CD8-positive, alpha-beta memory T cell (primary cell): ENCODE measurements at places on chromosomes 2 and 18. TPM values are rescaled to one million over a fixed set of nuclear protein-coding genes. Genes with fewer than 3 reads are reported as not detected.

- H3K36me3 ChIP-seq, result no peaks in the 10 kb centered on the region
- no peak overlapping the region for H3K27ac ChIP-seq
- H3K27me3 ChIP-seq, result no peaks in the 10 kb centered on the region
- DNase-seq, result no peak
Measured at GRCh38 chr2:237996021-237996593, 29.3 kb downstream of the UBE2F start.

- H3K27me3 ChIP-seq, result peaks cover 3% of the 10 kb centered on the region
- H3K4me3 ChIP-seq, result no peak overlapping the region
- no peaks in the 10 kb centered on the region for H3K4me1 ChIP-seq
- DNase-seq, result no peak
- no peaks in the 10 kb centered on the region for H3K36me3 ChIP-seq
Measured at GRCh38 chr2:204336153-204336744, 209.0 kb upstream of the PARD3B start.

GRCh38 chr2:43149482-43150107, 76.8 kb downstream of the ZFP36L2 start:
- no peaks in the 10 kb centered on the region for H3K27me3 ChIP-seq
- no peaks in the 10 kb centered on the region for H3K36me3 ChIP-seq
- no peak for DNase-seq
- peaks cover 62% of the 10 kb centered on the region for H3K4me1 ChIP-seq
- H3K4me3 ChIP-seq, result peak overlapping the region; percentile 18

DNA sequence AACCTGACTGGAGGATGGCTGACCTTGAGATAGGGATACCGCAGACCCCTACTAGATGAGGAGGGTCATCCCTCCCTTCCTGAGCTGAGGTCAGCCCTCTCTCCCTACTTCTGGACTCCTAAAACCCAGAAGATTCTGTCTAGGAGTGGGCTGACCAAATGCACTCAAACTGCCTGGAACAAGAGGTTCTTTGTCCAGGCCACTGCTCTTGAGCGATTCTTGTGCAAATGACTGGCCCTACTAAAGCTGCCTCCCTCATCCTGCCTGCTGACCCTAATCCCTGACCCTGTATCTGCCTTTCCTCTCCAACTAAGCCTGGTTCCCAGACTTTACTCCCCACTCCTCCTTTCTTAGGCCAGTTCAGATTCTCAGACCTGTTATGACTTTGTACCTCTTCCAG, 56.2 kb downstream of the EFR3B start:
- H3K4me3 ChIP-seq, result no peak overlapping the region
- no peaks in the 10 kb centered on the region for H3K4me1 ChIP-seq
- H3K27ac ChIP-seq, result no peak overlapping the region
- no peaks in the 10 kb centered on the region for H3K27me3 ChIP-seq

- H3K27me3 ChIP-seq, result no peaks in the 10 kb centered on the region
- no peak overlapping the region for H3K4me3 ChIP-seq
- no peak for DNase-seq
- peaks cover 13% of the 10 kb centered on the region for H3K36me3 ChIP-seq
Measured at GRCh38 chr2:224893848-224894247, 148.4 kb downstream of the DOCK10 start.

- H3K36me3 ChIP-seq, result no peaks in the 10 kb centered on the region
- DNase-seq, result no peak
- no peak overlapping the region for H3K4me3 ChIP-seq
- H3K27me3 ChIP-seq, result no peaks in the 10 kb centered on the region
- no peak overlapping the region for H3K27ac ChIP-seq
Measured at GRCh38 chr2:65278531-65278981, 50.9 kb downstream of the ACTR2 start.

GRCh38 chr2:238487652-238488346, 61.1 kb downstream of the ASB1 start:
- no peak overlapping the region for H3K4me3 ChIP-seq
- H3K4me1 ChIP-seq, result peaks cover 5% of the 10 kb centered on the region
- no peaks in the 10 kb centered on the region for H3K36me3 ChIP-seq
- no peak overlapping the region for H3K27ac ChIP-seq
- DNase-seq, result no peak
- no peaks in the 10 kb centered on the region for H3K27me3 ChIP-seq

Gene IL1F10
- not detected for total RNA-seq

Gene KCNG2
- total RNA-seq, result not detected

Gene TSPYL6
- not detected for total RNA-seq

DNA sequence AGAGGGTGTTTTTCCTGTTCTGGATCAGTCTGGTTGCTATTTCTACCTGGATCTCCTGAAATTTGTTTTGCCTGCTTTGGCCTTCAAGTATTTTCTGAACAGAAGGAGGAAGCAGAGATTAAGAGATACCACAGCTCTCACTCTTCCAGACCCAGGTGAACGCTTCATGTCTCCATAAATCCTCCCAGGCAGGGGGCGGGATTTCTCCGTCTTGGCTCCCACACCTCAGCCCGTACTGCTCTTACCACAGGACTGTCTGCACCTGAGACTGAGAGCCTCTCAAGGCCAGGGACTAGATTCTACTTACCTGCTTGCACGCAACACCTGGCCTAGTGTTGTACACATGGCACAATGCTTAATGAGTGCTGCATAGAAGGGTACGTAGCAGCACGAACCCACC, 59.9 kb upstream of the LRPPRC start:
- no peaks in the 10 kb centered on the region for H3K4me1 ChIP-seq
- H3K36me3 ChIP-seq, result no peaks in the 10 kb centered on the region
- H3K27me3 ChIP-seq, result no peaks in the 10 kb centered on the region
- no peak overlapping the region for H3K4me3 ChIP-seq

GRCh38 chr18:71809711-71810110, 734.4 kb downstream of the CBLN2 start:
- H3K27me3 ChIP-seq, result no peaks in the 10 kb centered on the region
- no peaks in the 10 kb centered on the region for H3K4me1 ChIP-seq
- no peak for DNase-seq
- H3K27ac ChIP-seq, result no peak overlapping the region

Gene CMPK2
- total RNA-seq, result 0.62 TPM

DNA sequence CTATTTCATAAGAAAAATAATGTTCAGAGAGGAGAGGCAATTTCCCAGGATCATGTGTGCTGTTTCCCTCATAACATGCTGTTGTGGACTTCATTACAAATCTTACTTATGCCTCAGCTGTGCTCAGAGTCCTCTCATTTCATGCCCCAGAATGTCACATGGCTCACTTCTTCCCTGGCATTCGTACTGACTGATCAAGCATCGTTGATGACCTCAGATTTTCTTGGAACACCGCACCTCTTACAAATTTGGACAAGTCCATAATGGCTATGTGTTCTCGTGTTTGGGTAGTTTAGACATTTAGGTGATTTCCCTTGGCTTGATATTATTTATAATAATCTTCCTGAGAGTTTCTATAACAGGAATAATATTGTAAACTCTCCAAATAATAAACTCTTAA, 32.9 kb downstream of the SERPINB7 start:
- H3K4me1 ChIP-seq, result no peaks in the 10 kb centered on the region
- no peak overlapping the region for H3K4me3 ChIP-seq
- H3K27ac ChIP-seq, result no peak overlapping the region
- H3K27me3 ChIP-seq, result no peaks in the 10 kb centered on the region

GRCh38 chr2:74682501-74682900, 28.5 kb downstream of the SEMA4F start:
- no peak for DNase-seq
- no peaks in the 10 kb centered on the region for H3K36me3 ChIP-seq
- H3K27me3 ChIP-seq, result no peaks in the 10 kb centered on the region
- no peak overlapping the region for H3K4me3 ChIP-seq
- H3K4me1 ChIP-seq, result no peaks in the 10 kb centered on the region
- no peak overlapping the region for H3K27ac ChIP-seq

- no peak overlapping the region for H3K4me3 ChIP-seq
- no peaks in the 10 kb centered on the region for H3K27me3 ChIP-seq
- DNase-seq, result no peak
- H3K4me1 ChIP-seq, result no peaks in the 10 kb centered on the region
Measured at GRCh38 chr2:15363142-15363541, 198.0 kb downstream of the NBAS start.

DNA sequence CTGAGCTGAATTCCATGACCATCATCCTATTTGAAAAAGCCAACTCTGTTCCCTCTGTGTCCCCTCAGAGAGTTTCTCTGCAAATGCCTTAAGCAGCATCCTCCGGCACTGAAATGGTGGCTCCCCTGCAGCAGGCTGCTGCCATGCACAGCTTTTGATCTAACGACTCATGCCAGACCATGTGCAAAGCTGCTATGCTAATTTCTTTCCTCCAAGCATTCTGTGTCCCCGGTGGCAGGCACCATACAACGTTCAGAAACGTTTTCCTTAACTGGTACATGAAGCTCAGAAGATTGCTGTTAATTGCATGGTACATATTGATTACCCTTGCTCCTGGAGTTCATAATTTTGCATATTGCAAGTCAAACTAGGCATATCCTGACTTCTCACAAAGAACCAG, 336.8 kb downstream of the RBM43 start:
- no peaks in the 10 kb centered on the region for H3K36me3 ChIP-seq
- H3K27me3 ChIP-seq, result no peaks in the 10 kb centered on the region
- no peak overlapping the region for H3K4me3 ChIP-seq
- H3K4me1 ChIP-seq, result no peaks in the 10 kb centered on the region
- DNase-seq, result no peak

Gene KCNE4
- not detected for total RNA-seq

GRCh38 chr2:169159686-169160085, 90.3 kb downstream of the DHRS9 start:
- H3K36me3 ChIP-seq, result no peaks in the 10 kb centered on the region
- no peak for DNase-seq
- no peak overlapping the region for H3K4me3 ChIP-seq
- no peak overlapping the region for H3K27ac ChIP-seq
- no peaks in the 10 kb centered on the region for H3K4me1 ChIP-seq
- no peaks in the 10 kb centered on the region for H3K27me3 ChIP-seq

Gene TMEM37
- total RNA-seq, result not detected

Gene IL1RN
- total RNA-seq, result 1.2 TPM

Gene CYP26B1
- total RNA-seq, result not detected

DNA sequence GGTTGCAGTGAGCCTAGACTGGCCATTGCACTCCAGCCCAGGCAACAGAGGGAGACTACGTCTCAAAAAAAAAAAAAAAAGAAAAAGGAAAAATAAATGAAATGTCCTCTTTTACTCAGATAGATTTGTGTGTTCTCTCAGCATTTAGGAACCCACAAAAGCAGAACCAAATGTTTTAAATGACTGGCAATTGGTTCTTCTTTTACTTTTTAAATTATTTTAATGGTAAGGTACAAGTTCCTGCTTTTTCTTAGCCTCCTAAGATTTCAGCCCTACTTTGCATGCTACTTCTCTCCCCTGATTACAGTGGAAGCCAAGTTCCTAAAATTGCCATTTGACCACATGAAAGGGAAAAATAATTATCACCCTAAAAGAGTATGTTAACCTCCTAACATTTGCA, 23.5 kb downstream of the SRSF7 start:
- H3K27ac ChIP-seq, result no peak overlapping the region
- no peak overlapping the region for H3K4me3 ChIP-seq
- peaks cover 17% of the 10 kb centered on the region for H3K36me3 ChIP-seq
- H3K27me3 ChIP-seq, result no peaks in the 10 kb centered on the region
- DNase-seq, result no peak

Gene RRM2
- 427 TPM for total RNA-seq

Gene RIT2
- not detected for total RNA-seq

GRCh38 chr2:110960281-110960680, 160.4 kb upstream of the BCL2L11 start:
- H3K4me3 ChIP-seq, result no peak overlapping the region
- no peaks in the 10 kb centered on the region for H3K27me3 ChIP-seq
- H3K27ac ChIP-seq, result no peak overlapping the region
- DNase-seq, result no peak
- no peaks in the 10 kb centered on the region for H3K4me1 ChIP-seq
- no peaks in the 10 kb centered on the region for H3K36me3 ChIP-seq

DNA sequence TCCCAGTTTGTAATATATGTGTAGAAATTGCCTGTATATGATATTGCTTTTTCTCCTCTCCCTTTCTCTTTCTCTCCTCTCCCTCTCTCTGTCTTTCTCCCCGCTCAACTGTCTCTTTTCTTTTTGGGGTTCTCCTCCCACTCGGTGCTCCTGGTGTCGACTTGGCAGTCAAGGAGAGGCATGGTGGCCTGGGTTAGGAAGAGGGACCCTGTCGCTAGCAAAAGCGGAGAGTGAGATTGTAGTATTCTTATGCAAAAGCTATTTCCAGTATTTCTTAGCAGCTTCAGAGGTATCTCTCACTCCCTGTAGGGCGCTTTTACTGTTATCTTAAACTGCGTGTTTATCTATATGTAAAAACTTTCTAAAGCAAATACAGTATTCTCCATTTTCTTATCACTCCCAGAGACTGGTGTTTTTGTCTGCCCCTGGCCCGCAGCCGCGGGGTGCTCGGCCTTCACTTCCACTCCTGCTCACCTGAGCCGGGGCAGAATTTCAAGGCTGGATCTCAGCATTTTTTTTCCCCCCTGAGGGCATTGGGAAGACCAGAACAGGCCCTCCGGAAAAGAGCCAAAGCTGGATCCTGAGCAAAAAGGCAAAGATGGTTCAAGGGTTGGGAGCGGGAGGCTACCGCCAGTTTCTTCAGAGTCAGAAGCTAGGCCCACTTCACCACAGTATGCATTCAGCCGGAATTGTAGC, 4.3 kb downstream of the SIX3 start:
- H3K4me1 ChIP-seq, result peaks cover 10% of the 10 kb centered on the region
- peaks cover 23% of the 10 kb centered on the region for H3K27me3 ChIP-seq
- no peak overlapping the region for H3K27ac ChIP-seq
- no peak for DNase-seq

Gene RNPEPL1
- total RNA-seq, result 61.1 TPM

Gene FOXI3
- not detected for total RNA-seq

GRCh38 chr2:102789349-102790090, 27.7 kb downstream of the TMEM182 start:
- DNase-seq, result no peak
- no peaks in the 10 kb centered on the region for H3K4me1 ChIP-seq
- H3K4me3 ChIP-seq, result no peak overlapping the region
- no peaks in the 10 kb centered on the region for H3K27me3 ChIP-seq
- no peaks in the 10 kb centered on the region for H3K36me3 ChIP-seq

DNA sequence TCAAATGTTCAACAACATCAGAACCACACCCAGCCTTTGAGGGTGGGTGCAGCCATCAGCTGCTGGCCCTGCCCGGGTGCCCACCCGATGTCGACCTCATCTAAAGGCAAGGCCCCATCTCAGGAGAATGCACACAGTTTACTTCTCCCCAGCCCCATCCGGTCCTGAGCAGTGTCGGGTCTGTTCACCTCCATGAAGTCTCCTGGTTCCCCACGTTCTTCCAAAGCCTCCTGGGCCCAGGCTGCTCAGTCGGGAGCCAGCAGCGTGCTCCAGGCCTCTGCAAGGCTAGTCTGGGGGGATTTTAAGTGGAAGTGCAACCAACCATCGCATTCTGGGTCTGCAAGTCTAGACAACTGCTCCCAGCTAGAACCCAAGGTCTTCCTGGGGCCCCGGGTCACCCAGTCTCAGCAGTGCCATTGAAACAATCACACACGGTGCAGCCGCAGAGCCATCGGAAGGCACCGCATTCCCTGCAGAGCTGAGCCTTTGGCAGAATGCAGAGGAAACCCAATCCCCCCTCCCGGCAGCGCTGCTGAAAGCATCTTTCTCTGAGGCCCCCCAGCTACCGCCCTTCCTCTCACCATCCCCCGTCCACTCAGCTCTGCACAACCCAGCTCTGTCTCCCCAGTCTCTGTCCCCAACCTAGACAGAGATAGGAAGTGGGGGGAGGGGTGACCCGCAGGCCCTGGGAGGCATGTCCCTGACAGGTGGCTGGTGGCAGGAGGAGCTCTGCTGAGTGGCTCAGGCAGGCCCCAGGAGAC, 8.5 kb downstream of the ESPNL start:
- H3K27me3 ChIP-seq, result no peaks in the 10 kb centered on the region
- H3K4me3 ChIP-seq, result no peak overlapping the region
- no peaks in the 10 kb centered on the region for H3K36me3 ChIP-seq
- no peak for DNase-seq
- no peak overlapping the region for H3K27ac ChIP-seq
- no peaks in the 10 kb centered on the region for H3K4me1 ChIP-seq

Gene NDUFS1
- total RNA-seq, result 102 TPM
